NCI-H1105 (cell line): ENCODE measurements at places on chromosomes 16 and 17.
A peak's percentile ranks its signal among the peaks of the same experiment; 100 is the strongest.

DNA sequence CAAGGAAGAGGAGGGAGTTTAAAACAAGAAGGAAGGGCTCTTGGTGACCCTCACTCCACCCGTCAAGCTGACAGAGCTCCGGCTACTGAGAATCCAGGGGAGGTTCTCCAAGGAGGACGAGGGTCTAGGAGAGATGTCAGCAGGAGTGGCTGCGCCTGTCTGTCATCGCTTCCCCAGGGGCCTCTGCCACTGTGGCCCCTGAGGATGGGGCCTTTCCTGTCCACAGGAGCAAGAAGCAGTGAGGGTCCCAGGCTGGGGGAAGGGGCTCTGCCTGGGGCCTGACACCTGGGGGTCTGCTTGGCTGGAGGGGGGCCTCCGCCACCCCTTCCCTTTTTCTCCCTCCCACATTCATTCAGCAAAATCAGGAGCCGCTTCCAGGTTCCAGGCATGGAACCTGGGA lies 66.5 kb upstream of the TNRC6C start:
- no peak for DNase-seq

DNA sequence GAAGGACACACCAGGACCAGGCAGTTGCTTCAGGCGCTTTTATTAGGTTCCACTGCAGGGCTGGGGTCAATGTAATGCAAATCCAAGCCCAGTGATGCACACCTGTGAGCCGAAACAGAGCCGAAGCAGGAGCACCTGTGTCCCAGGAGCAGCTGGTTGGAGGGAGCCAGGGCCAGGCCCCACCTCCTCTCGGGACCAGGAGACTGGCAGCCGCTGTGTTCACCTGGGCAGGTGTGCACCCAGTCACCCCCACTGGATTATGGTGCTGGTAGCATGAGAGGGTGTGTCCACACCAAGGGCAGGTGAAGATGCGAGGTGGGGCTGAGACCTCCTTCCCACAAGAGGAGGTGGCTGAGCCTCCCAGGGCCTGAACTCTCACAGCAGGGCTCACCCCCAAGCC lies 4.7 kb upstream of the FAAP100 start:
- no peak for DNase-seq

DNA sequence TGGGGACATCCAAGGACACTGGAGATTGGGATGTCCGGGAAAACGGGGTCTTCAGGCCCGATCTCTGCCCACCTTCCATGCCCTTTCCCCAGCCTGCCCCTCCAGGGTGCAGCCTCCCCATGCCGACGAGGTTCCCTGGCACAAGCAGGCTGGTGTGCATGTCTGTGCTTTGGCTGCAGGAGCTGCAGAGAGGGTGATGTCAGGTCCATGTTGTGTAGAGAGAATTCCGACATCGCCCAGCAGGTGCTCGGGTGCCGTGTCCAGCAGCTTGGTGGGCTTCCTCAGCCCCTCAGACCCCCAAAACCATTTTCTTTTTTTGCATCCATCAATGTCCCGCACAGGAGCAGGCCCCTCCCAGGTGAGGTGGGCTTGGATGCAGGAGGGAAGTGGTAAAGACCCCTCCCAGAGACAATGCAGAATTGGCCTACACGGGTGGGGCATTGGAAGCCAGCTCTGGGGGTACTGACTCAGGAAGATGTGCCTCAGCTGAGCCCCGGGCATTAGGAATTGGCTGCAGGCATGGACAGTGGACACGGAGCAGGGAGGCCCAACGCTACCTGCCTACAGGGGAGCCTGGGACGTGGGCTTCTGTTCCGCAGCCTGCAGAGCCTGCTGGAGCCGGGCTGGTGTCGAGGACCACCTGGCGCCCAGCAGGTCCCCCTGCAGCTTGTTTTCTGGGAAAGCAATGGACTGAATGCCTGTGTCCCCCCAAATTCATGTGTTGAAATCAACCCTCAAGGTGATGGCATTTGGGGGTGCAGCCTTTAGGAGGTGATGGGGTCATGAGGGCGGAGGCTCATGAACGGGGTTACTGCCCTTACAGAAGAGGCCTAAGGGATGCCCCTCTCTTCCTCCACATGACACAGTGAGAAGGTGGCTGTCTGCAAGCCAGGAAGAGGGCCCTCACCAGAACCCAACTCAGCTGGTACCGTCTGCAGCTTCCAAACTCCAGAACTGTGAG lies 97.5 kb downstream of the METRNL start:
- DNase-seq, result no peak

DNA sequence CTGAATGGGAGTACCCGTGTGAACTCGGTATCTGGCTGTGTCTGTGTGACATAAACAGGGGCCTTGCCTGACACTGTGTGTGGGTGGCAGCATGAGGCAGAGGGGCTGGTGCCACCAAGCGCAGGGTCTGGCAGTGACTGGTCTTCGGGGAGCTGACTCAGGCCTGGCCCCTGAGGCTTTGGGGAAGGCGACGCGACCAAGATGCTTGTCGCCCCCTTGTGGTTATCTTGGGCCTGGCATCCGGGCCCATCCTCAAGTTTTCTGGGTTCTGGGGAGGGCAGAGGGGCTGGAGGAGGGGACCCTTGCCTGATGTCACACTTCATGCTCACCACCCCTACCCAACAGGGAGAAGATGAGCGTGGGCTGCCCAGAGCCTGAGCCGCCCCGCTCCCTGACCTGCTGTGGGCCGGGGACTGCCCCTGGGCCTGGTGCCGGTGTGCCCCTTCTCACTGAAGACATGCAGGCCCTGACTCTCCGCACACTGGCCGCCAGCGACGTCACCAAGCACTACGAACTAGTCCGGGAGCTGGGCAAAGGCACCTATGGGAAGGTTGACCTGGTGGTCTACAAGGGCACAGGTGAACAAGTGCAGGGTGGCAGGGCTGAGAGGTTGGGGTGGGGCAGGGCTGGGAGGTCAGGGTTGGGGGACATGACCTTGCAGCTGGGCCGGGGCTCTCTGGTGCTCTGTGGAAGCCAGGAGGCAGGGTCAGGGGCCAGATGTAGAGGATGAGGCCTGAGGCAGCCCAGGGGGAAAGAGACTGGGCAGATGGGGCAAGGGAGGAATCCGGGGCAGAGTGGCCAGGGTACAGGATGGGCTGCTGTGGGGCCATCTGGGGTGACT lies 24.9 kb downstream of the SBK1 start:
- no peak for DNase-seq

DNA sequence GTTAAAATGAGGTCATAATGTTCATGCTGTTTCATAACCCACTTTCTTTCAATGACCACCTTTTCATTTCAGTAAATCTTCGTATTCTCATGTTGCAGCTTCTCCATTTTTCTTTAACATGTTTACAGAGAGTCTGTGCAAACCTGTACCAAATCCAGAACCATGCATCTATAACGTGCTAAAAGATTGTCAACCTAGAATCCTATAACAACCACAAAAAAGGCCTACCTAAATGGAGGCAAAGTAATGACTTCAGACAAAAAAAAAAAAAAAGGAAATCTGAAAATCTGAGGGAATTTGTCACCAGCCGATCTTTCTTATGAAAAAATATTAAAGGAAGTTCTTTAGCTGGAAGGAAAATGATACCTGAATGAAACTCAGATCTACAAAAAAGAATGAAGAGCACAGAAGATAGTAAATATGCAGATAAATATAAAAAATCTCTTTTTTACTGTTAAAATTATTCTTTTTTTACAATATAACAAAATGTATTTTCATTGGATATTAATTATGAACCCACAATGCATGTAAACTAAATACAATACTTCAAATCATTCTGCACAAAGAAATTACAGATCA lies 1.4 kb upstream of the SLFN11 start:
- no peak for DNase-seq

DNA sequence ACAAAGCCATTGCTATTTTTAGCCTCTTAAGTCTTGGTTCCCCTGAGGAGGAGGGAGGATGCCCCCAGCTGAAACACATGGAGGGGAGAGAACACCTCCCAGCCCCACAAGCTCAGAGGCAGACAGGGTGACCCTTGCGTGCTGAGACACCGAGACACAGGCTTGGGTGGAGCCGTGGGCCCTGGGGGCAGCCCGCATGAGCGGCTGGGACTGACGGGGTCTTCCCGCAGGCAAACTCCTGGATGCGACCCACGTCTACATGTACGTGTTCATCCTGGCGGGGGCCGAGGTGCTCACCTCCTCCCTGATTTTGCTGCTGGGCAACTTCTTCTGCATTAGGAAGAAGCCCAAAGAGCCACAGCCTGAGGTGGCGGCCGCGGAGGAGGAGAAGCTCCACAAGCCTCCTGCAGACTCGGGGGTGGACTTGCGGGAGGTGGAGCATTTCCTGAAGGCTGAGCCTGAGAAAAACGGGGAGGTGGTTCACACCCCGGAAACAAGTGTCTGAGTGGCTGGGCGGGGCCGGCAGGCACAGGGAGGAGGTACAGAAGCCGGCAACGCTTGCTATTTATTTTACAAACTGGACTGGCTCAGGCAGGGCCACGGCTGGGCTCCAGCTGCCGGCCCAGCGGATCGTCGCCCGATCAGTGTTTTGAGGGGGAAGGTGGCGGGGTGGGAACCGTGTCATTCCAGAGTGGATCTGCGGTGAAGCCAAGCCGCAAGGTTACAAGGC lies 9.8 kb downstream of the SLC16A3 start:
- DNase-seq, result no peak

DNA sequence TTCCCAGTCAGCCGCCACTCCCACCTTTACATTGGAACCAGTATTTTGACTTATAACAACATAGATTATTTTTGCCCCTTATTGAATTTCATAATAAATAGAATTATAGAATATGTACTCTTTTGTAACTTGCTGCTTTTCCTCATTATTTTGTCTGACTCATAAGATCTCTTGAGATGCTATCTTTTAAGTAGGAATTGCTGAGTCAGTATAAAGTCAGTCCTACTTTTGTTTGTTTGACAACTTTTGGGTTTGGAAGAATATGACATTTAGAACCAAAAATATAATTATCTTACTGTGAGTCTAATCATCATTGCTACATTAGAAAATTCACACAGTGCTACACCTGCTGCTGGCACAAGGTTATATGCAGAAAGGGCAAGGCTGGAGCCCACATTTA lies 69.7 kb downstream of the STXBP4 start:
- DNase-seq, result no peak

DNA sequence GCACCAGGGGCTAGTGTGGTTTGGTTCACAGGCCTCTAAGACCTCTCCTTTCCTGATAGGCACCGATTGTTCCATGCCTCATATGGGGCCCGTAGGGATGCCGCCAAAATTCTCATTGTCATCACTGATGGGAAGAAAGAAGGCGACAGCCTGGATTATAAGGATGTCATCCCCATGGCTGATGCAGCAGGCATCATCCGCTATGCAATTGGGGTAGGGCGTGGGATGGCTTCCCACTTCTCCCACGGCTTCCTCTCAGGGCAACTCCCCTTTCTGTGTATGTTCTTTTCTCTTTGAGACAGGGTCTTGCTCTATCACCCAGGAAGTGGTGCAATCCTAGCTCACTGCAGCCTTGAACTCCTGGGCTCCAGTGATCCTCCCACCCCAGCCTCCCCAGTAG lies 5.3 kb downstream of the ITGAX start:
- no peak for DNase-seq

- no peak for DNase-seq
These were observed 173.8 kb upstream of the IRX3 start for GRCh38 chr16:54460263-54460860.

DNA sequence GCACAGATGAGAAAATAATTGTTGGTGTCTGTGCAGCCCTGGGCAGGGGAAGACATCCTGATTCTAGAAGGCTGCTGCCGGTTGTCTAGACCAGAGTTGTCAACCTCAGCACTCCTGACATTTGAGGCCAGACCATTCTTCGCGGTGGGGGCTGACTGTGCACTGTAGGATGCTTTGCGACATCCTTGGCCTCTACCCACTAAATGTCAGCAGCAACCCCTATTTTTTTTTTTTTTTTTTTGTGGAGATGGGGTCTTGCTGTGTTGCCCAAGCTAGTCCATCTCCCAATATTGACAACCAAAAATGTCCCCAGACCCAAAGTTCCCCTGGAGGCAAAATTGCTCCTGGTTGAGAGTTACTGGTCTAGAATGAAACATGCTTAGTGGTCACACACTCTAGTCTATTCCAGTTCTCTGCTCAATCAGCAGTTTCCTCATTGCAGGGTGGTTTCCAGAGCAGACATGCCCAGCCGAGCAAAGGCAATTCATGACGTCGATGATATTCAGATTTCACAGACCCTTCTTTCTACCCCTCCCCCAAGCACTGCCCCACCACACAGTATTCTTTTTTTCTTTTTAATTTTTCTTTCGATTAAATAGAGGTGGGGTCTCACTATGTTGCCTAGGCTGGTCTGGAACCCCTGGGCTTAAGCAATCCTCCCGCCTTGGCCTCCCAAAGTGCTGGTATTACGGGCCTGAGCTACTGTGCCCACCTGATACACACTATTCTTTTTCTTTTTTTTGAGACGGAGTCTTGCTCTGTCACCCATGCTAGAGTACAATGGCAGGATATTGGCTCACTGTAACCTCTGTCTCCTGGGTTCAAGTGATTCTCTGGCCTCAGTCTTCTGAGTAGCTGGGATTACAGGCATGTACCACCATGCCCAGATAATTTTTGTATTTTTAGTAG lies 9.0 kb downstream of the C17orf99 start:
- DNase-seq, result no peak

- DNase-seq, result no peak
These were observed 42.2 kb downstream of the CCDC57 start for GRCh38 chr17:82170412-82170961.

- DNase-seq, result no peak
These were observed 6.5 kb upstream of the USP32 start for GRCh38 chr17:60398227-60398959.

GRCh38 chr16:54062361-54063278 lies 224.0 kb downstream of the IRX3 start:
- peak; percentile 32 for DNase-seq

GRCh38 chr16:81214745-81215166 lies 23.7 kb upstream of the BCO1 start:
- DNase-seq, result no peak

DNA sequence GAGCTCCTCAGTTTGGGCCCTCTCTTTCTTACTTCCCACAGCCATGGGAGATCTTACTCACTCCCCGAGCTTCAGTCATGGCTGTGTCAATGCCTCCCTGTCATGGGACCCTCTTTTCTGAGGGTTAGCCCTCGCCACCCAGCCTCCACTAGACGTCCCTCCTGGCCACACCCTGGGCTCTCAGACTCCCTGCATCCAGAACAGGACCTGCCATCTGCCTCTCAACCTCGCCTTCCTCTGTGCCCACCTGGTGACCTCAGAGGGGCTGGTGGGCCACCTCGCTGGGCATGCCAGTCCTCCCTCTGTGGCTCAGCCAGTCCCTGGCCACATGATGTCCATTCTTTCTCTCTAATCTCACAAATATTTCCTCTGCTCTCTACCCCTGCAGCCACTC lies 54.6 kb upstream of the MED9 start:
- no peak for DNase-seq

DNA sequence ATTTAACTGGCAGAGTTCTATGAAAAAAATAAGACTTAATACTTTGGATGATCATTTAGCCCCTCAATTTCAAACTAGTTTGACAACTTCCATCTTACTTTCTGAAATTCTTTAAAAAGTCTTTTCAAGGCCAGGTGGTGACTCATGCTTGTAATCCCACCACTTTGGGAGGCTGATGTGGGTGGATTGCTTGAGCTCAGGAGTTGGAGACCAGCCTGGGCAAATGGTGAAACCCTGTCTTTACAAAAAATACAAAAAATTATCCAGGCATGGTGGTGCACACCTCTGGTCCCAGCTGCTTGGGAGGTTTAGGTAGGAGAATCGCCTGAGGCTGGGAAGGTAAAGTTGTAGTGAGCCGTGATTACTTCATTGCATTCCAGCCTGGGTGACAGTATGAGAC lies 154.4 kb downstream of the TANC2 start:
- no peak for DNase-seq
